ENCODE measurements at places on chromosomes 11 and 22.

DNA sequence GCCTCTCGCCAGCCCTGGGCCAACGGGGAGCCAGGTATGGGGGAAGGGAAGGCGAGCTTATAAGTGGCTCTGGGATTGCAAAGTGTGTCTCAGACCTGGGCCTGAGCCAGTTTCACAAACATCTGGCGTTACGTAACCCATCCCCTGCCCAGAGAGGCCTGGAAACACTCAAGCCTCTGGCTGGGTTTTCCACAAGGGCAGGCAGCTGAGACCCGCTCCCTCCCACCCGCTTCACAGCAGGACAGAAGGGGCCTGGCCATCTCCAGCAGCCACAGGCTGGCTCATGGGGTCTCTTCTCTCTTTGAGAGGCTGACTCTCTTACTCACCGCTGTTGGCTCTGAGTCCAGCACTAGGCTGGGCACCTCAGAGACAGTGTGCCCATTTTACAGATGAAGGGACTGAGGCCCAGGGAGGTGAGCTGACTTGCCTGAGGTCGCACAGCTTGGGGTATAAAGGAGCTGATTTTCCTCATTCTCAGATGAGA lies 44.5 kb downstream of the TRIOBP start:
- DNase-seq, result no peak

- no peak for DNase-seq
Measured at GRCh38 chr11:88250566-88251242, 75.5 kb upstream of the RAB38 start.

GRCh38 chr11:30424844-30425243 lies 101.9 kb downstream of the ARL14EP start:
- DNase-seq, result no peak

- peak; percentile 66 for DNase-seq
Measured at GRCh38 chr11:133947321-133947756, 9.4 kb downstream of the IGSF9B start.

DNA sequence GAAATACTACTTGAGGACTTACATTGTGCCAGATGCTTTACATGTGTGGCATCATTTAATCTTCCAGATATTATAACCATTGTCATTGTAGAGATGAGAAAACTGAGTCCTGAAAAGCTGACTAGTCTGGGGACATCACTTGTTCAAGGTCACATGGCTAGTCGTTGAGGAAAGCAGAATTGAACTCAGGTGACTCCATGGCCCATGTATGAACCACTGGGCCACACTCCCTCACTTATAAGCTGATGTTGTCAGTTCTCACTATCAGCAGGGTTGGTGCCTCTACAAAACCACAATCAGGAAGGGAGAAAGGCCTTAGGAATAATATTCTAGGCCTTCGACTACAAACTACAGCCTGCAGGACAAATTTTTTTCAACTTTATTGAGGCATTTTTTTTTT lies 26.1 kb upstream of the ADA2 start:
- no peak for DNase-seq

DNA sequence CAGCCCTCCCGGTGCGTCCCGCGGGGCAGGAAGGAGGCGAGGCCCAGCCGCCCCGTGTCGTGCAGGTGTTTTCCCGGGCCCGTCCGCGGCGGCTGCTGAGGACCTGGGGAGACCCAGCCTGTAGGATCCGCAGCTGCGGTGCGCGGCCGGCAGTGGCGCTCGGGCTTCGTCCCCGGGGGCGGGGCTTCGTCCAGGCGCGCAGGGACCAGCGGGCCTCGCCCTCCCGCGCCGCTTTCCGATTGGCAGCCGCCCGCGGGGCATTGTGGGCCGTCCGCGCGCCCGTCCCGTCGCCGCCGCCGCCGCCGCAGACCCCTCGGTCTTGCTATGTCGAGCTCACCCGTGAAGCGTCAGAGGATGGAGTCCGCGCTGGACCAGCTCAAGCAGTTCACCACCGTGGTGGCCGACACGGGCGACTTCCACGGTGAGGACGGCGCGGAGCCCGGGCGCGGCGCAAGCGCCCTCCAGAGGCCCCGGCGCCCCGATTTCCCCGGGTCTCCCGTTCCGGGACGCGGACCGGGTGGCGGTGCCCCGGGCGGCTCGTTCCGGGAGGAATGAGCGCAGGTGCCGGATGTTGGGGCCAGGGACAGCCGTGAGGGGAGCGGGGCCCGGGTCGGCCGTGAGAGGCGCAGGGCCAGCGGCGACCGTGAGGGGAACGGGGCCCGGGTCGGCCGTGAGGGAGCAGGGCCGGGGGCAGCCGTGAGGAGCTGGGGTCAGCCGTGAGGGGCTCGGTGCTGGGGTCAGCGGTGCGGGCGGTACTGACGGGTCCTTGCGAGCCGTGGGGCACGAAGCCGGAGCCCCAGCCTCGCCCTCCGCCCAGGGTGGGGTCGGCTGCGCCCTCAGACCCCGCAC lies at the start of gene TALDO1:
TALDO1 (plus strand) TSS at position 307 of the 849 bp plus-strand sequence; CDS start at position 325, 18 bp downstream.
- DNase-seq, result peak; percentile 89

GRCh38 chr22:25900390-25900789 lies 158.4 kb downstream of the MYO18B start:
- no peak for DNase-seq

DNA sequence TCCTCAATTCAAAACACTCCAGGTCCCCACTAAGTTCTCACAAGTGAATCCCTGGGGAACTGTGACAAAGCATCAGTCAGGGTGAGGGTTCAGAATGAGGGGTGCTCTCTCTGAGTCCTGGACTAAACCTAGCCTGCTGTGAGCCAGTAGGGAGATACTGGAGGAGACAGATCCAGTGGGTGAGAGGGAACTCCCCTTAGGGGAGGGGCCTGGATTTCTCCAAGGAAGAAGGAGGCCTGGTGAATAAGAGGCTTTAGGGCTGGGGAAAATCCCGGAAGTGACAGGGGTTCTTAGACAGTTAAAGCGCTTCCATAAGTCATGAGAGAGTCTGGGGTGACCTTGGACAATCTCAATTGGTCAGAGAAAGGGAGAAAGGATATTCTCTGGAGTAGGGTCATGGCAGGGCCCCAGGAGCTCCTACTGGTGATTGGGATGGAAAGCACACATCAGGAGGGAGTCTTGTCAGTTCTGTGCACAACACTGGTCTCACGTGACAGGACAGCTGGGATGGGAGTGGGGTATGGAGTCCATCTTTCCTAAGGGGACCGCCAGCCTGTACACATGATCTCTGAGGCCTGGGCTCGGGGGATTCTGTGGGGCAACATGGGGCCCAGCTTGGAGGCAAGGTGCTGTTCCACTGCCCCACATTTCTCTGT lies 1.5 kb downstream of the TBC1D10A start:
- no peak for DNase-seq

GRCh38 chr11:132451942-132452601 lies 1080.2 kb downstream of the OPCML start:
- peak; percentile 41 for DNase-seq

DNA sequence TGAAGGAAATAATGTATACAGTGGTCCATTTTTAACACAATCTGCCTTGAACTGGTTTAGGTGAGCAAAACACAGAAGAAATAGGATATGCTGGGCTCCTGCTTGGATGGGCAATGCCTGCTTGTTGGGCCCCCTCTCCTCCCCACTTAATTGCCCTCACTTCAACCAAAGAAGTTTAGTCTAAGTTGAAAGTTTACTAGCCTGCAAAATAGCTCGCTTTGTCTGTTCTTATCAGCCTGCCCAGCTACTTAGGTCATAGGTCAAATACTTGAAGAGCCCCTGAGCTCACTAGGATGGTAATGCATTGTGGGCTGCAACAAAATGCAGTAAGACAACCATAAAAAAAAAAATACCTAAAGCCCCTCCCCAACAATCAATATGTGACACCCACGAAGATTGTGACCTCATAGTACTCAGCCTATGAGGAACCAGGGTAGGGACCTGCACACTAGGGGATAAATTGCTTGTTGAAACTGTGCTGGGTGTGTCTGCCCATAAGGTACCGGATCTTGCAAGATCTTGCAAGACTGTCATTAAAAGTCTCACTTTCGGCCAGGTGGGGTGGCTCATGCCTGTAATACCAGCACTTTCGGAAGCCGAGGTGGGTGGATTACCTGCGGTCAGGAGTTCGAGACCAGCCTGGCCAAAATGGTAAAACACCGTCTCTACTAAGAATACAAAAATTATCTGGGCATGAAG lies 10.9 kb downstream of the DRICH1 start:
- DNase-seq, result no peak

GRCh38 chr22:34490886-34491285 lies 570.6 kb upstream of the LARGE1 start:
- DNase-seq, result no peak

- DNase-seq, result no peak
Measured at GRCh38 chr11:88100151-88100550, 75.1 kb downstream of the RAB38 start.

DNA sequence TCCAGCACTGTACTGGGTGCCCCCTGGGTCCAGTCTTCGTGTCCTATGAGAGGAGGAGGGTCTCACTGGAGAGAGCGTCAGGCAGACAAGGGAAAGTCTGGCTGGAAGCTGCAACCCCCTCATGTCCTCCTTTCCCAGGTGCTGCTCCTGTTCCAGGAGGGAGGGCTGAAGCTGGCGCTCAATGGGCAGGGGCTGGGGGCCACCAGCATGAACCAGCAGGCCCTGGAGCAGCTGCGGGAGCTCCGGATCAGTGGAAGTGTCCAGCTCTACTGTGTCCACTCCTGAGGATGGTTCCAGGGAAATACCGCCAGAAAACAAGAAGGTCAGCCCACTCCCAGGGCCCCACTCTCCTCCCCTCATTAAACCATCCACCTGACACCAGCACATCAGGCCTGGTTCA lies 10.2 kb downstream of the LGALS12 start:
- DNase-seq, result no peak

DNA sequence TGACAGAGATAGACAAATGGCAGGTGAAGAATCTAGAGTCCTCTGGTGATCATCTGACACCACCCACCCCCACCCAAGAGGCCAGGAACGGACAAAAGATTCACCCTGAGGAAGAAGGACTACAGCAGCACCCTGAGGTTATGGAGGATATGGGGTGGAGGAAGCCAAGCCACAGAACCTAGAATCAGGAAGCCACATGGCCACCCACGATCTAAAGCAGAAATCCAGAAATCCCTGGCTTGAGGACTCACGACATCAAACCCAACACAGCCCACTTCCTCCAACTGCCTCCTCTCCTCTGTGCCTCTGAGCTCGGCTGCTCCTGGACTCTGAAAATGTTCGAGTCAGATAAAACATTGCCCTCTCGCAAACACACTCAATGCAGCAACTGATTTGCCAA lies 364.3 kb downstream of the SHANK2 start:
- no peak for DNase-seq

DNA sequence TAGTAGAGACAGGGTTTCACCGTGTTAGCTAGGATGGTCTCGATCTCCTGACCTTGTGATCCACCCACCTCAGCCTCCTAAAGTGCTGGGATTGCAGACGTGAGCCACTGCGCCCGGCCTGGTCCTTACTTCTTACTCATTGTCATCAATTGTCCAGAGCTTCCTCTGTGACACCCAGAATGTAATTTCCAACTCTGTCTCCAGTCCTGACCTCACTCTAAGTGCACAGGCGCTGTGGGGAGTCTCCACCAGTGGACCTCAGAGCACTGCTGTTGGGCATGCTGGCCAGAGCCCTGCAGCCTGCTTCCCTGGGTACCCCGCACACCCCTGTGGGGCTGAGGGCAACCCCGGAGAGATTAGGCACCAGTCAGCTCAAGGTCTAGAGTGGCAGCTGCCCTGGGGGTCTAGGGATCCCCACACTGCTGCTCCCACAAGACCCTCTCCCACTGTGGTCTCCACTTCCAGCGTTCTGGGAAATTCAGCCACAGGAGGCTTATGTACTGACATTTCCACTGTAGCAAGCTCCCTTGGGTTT lies 1140.3 kb downstream of the TBC1D22A start:
- DNase-seq, result no peak

GRCh38 chr11:122701143-122701542 lies 45.6 kb downstream of the UBASH3B start:
- DNase-seq, result no peak

- no peak for DNase-seq
Measured at GRCh38 chr11:98194611-98195010, 826.1 kb upstream of the CNTN5 start.

DNA sequence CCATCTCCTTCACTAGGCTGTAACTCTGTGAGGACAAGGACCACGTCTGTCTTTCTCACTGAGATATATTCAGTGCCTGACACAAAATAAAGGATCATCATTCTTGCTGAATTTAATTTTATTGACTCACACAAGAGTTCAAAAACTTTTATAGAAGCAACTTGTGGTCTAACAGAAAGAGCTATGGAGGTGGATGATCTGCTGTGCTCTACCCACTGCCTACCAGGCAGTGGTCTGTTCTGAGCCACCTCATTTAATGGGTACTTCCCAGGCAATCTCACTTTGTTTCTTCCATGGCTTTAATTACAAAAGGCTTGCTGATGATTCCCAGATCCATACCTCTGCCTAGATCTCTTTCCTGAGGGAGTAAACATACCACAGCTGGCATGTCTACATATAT lies 4.7 kb downstream of the BTBD18 start:
- DNase-seq, result no peak

DNA sequence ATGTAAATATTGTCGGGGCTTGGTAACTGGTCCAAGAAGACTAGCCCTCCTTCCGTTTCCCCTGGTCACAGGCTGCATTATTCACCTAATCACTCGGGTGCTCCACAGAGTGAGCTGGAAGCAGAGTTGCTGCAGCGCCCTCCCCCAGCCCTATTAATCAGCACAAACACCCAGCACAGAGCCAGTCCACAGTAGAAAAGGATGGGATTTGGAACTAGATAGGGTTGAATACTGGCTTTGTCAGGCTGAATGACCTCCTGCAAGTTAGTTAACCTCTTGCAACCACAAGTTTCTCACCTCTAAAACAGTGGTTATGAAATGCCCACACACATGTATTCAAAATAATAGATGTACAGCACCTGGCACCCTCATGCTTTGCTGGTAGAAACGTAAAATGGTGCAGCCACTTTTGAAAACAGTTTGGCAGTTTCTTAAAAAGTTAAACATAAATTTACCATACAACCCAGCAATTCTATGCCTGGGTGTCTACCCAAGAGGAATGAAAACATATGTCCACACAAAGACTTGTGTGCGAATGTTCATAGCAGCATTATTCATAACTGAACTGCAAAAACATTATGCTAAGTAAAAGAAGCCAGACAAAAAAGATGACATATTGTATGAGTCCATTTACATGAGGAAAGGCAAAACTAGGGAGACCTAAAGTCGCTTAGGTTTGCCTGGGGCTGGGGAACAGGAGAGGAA lies 31.7 kb upstream of the APLP2 start:
- peak; percentile 38 for DNase-seq

- DNase-seq, result no peak
Measured at GRCh38 chr22:41648432-41648831, 27.3 kb downstream of the XRCC6 start.

- peak; percentile 42 for DNase-seq
Measured at GRCh38 chr11:99015634-99016454, 4.9 kb upstream of the CNTN5 start.

- peak; percentile 18 for DNase-seq
Measured at GRCh38 chr11:84437071-84437980, 1151.2 kb upstream of the CCDC90B start.

- DNase-seq, result no peak
Measured at GRCh38 chr11:5488385-5488784, at the start of gene OR52D1. TSS of gene OR52D1 (plus strand) at chr11:5488685. CDS start at chr11:5488707, 22 bp downstream.

GRCh38 chr11:96051820-96052219 lies 127.9 kb upstream of the MTMR2 start:
- no peak for DNase-seq

GRCh38 chr11:132126973-132127899 lies 756.8 kb downstream of the NTM start:
- peak; percentile 36 for DNase-seq

GRCh38 chr22:24460418-24461089 lies 33.2 kb downstream of the ADORA2A start:
- DNase-seq, result no peak

Data from neuronal stem cell (in vitro differentiated cells).